ENCODE measurements at places on chromosomes 7 and 10.

GRCh38 chr7:25578991-25579777 is 350.9 kb upstream of the NPVF start:
- peak; percentile 55 for DNase-seq

- DNase-seq: no peak
These were observed 51.3 kb upstream of the KLF6 start for GRCh38 chr10:3836222-3836820.

DNA sequence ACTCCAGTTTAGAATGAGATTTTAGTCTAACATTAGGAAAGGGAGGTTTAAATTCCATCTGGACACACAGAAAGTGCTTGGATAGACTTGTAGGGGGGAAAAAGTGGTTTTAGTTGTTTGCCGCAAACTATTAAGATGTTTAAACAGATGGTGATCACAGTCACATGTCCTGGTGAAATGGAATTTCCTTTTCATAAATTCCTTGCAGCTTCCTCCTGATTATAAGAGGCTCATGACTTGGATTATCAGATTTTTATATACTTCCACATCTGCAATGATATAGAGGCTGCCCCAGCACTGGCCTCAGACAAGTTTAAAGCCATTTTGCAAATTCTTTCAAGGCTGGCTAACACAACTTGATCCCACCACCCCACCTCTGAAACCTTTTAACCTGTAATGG is 106.4 kb upstream of the ARMC3 start:
- peak; percentile 47 for DNase-seq

GRCh38 chr10:75451831-75452230 is 20.4 kb downstream of the LRMDA start:
- DNase-seq: no peak

DNA sequence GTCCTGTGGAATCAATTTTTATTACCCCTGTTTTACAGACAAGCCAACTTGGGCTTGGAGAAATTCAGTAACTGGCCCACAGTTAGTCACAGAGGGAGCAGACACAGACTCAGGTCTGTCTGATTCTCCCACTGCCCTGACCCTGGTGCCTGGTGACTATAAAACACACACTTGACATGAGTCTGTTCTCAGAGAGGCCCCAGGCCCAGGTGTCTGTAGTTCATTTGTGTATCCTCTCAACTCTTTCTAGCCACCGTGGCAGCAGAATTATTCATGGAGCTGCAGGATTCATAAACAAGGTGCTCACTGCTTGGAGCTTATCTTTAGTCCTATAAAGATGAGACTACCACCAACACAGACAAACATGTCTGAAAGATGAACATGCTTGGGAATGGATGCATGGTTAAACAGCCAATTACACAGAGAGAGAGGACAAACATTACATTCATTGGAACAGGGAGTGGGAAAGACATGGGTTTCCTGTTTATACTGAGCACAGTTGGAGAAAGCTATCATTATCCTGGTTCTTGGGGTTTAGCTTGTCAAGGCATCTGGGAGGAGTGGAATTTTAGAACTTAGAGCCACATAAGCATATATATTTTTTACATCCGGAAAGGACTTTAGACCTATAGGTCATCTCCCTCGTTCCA is 79.1 kb upstream of the PDCD4 start:
- DNase-seq: no peak

Data from brain microvascular endothelial cell (primary cell).